Fibroblast of upper back skin (primary cell): ENCODE measurements at places on chromosomes 3 and 15.

DNA sequence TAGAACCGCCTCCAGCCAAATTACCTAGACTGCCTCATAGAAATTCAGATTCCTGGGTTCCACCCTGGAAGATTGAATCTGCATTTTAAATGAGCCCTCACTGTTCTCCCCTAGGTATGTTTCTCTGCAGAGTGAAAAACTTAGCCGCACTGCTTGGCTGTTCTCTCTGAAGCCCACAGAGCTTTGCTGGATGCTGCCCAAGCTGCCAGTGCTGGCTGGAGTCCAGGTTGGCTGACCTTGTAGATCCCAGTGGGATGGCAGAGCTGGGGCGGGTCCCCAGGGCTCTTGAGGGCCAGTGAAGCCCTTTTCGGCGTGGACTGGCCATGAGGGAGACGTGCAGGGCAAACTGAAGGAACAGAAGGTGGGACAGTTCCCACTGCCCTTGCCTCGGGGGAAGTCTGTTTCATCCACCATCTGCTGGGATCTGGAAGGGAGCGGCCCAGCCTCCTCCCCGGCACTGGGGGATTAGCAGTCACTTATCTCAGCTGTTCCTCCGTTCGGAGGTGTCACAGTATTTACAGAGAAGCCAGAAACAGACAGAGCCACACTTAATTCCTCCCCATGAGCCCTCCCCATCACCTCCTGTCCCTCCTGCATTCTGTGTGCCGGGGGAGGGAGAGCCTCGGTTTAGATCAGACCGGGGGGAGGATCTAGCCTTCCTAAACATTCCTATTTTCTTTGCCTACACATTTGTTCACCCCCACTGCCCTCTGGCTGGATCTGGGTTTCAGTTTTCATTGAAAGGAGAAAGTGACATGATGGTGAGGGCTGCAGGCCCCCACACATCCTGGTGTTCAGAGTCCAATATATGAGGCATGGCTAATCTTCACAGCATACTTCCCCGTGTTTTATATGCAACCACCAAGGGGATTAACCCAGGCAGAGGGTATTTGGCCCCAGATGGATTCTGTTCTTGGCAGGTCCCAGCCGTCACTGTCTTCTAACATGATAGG, 4.1 kb upstream of the ACTC1 start:
- DNase-seq: peak; percentile 9

DNA sequence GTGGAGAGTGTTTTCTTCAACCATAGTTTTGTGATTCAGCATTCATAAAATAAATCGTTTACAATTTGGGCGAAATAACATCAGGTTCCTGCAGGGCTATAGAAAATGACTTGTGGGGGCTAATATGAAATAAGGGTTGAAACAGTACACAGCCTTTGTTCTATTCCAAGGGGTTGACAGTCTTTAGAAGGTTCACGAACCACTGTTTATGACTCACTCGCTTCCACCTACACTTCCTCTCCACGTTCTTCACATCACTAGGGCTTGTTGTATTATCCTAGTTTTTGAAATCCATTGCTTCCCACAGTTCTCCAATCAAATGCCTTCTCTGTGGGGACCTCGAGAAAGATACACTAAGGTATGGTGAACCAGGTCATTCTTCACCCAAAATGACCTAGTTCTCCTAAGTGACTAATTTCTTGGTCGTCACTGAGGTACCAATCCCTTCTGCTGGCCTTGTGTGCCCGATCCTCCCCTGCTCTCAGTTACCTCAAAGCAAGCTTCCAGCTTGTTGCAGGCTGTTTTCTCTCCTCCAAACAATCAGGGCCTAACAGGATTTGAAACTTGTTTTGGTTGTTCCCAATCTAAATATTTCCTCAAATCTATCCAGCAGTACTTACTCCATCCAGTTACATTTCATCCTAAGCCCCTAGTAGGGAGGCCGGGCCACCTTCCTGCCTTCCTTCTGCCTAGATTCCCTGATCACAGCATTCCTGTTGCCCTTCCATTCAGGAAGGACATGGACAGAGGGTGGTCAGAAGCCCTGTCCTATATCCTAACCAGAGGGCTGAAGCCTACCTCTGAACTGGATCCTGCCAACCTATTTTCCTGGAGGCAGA, 23.1 kb upstream of the TBL1XR1 start:
- no peak for DNase-seq

DNA sequence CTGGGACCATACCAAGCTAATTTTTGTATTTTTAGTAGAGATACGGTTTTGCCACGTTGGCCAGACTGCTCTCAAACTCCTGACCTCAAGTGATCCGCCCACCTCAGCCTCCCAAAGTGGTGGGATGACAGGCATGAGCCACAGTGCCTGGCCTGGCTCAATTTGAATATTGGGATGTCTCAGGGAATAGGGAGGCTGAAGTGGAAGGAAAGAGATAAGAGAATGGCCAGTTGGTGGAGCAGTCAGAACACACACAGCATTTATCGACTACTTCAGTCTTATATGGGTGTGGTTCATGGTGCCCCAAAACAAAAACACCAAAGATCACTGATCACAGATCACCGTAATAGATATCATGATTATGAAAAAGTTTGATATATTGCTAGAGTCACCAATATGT, 144.4 kb downstream of the GMNC start:
- DNase-seq: no peak

DNA sequence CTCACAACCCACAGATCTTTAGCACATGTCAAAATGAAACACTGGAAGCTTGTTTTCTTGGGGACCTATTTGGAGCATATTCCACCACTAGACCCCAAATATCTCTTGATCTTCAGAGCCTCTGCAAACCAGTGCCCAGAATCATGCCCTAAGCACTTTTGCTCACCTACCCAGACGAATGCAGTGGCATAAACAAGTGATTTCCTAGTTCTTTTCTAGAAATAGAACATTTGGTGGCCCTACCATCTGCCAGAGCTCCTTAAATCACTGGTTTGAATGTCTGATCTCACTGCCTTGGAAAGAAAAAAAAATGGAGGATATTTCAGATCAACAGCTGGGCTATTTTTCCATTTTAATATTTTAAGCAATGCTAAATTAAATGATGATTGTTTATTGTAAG, 5.3 kb downstream of the ZIC4 start:
- DNase-seq: no peak

DNA sequence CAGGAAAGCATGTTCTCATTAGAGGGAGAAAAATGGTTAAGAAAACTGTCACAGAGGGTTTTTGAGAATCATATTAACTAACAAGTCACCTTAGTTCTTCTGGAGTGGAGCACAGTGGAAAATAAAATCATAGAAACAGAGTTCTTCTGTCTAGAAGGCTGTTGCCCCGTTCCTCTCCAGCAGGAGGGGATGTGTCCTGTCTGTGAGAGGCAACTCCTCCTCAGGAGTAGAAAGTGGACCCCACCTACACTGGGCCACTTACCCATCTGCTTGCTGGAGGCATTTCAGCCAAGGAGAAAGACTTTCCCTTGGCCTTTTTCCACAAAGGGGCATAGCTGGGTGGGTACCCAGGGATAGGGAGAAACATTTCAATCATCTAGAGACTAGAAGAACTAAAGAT, 106.6 kb downstream of the SSR3 start:
- DNase-seq: peak; percentile 37

GRCh38 chr3:156554515-156554841, 439 bp downstream of the SSR3 start:
- DNase-seq: no peak

DNA sequence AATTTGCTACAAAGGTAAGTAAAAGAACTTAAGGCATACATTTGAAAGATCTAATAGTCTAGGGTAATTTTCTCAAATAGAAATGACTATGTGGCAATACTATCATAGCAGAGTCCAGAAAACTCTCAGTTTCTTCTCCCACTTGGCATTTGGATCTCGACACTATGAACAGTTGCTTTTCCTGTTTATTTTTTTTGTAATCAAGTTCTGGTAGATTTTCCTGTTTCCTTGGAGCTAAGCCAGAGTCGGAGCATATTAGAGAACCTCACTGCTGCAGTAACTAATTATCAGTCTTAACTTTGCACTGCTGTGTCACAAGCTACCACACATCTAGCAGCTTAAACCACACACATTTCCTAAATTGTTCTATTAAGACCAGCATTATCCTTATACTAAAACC, 44.9 kb upstream of the ZNF385D start:
- DNase-seq: no peak

GRCh38 chr3:41188306-41188705, 11.0 kb upstream of the CTNNB1 start:
- DNase-seq: no peak

- DNase-seq: no peak
These were observed 1.8 kb upstream of the CCR1 start for GRCh38 chr3:46209746-46210470.

GRCh38 chr15:56984681-56985481, 66.4 kb downstream of the TCF12 start:
- DNase-seq: peak; percentile 56

DNA sequence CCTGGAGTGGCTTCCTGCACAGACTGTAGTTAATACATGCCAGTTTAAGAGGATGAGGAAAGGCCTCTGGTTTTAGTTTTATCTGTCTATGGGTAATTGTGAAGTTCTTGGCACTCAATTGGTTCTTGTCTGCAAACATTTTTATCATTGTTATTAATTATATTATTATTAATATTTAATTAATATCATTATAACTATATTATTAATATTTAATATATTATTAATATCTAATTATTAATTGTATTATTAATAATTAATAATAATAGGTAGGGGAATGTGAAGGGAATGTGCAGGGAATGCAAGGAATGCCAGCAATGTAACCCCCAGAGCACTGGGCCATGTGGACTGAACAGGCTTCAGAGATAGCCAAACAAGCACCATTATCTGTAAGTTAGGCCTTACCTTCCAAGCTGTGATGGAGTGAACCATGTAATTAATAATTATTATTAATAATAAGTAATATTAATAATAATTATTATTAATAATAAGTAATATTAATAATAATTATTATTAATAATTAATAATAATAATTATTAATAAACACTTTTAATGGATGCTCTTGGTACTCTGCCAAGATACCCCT, 79.8 kb upstream of the NMNAT3 start:
- DNase-seq: no peak

GRCh38 chr15:78207110-78207458, 27.3 kb downstream of the ACSBG1 start:
- DNase-seq: no peak

- no peak for DNase-seq
These were observed 12.9 kb downstream of the SLC25A36 start for GRCh38 chr3:140954576-140954975.

DNA sequence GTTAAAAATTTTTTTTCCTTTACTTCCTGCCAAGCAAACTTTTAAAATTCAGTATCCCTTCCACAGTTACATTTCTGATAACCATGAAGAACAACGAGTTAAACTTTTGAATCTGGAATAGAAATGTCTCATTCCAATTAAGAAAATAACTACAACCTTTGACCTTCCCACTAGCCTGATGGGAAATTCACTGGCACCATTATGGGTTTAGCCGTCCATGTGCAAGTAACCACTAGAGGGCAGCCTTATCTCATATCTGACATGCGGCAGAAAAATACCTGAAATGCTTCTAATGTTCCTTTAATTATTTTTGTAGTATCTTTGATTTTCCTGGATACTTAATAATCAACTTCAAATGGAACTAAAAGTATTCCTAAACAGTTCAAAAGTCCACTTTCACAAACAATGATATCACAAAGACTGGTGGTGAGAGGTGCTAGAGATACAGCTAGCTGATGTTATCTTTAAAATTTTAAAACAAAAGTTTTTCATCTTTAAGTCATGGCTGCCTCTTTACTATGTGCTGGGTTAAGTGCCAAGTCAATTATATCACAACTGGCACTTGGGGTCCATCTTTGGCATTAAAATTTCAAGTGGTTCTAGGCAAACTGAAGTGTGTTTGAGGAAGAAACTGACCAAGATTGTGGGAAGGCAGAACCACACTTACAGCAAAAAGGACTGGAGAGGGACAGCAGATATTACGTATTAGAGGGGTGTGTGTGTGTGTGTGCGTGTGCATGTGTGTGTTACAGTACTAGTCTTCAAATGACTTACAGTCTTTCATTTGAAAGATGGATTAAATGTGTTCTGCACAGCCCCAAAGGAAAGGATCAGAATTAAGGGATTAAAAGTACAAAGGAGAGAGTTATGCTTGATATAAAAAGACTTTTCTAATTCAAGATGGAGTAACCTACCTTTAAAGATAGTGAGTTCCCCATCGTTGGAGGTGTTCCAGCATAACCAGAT, 107.1 kb upstream of the ICE2 start:
- peak; percentile 68 for DNase-seq

GRCh38 chr15:63093486-63094205, 28.0 kb upstream of the LACTB start:
- DNase-seq: peak; percentile 75

- DNase-seq: no peak
These were observed 57.2 kb upstream of the SLC7A14 start for GRCh38 chr3:170642882-170643601.

- no peak for DNase-seq
These were observed 530.8 kb downstream of the FOXP1 start for GRCh38 chr3:71052716-71053115.

DNA sequence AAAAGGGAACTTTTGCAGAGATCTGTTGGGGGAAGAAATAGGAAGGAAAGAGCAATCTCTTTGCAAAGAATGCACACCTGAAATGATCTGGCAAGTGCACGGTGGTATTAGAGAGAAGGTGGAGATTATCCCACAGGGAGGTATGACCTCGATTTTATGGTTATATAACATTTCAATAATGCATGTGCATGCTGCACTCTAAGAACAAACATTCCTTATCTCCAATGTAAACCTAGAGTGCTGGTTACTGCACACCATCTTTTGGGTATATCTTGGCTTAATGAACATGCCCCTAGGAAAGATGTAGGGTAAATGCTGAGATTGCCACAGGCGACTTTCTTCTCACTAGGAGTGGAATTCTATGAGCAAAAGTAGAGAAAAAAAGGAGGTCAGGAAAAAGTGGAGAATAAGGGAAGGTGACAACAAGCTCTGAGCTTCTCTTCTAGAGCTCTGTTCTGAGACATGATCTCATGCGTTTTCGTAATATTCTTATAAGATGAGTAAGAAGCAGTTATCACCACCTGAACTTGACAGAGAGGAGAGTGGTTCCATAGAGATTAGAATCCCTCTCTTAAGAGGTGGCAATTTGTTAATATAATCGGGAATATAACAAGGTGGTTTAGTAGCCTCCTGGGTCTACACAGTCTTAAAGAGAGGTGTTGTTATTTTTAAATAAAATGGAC, 117.5 kb upstream of the TMC3 start:
- DNase-seq: peak; percentile 67

DNA sequence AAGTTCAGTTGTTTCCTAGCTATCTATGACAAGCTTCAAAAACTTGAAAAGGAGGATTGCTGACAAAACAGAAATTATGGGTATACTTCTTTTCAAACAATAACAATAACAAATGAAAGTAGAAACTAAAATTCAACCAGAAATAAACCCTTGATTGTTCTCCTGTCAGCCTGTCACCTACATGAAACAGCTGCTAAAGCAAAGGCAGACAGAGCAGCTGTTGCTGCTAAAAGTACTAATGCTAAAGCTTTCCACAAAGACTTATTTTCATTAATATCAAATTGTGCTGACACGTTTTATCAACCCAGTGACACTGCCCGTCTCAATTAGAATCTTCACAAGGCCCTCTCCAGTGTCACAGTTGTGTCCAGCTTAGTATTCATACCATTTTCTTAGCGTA, 533.2 kb upstream of the GBE1 start:
- DNase-seq: no peak
